Uterus (tissue), 4 donors: ENCODE measurements at places on chromosomes 2 and 18.

DNA sequence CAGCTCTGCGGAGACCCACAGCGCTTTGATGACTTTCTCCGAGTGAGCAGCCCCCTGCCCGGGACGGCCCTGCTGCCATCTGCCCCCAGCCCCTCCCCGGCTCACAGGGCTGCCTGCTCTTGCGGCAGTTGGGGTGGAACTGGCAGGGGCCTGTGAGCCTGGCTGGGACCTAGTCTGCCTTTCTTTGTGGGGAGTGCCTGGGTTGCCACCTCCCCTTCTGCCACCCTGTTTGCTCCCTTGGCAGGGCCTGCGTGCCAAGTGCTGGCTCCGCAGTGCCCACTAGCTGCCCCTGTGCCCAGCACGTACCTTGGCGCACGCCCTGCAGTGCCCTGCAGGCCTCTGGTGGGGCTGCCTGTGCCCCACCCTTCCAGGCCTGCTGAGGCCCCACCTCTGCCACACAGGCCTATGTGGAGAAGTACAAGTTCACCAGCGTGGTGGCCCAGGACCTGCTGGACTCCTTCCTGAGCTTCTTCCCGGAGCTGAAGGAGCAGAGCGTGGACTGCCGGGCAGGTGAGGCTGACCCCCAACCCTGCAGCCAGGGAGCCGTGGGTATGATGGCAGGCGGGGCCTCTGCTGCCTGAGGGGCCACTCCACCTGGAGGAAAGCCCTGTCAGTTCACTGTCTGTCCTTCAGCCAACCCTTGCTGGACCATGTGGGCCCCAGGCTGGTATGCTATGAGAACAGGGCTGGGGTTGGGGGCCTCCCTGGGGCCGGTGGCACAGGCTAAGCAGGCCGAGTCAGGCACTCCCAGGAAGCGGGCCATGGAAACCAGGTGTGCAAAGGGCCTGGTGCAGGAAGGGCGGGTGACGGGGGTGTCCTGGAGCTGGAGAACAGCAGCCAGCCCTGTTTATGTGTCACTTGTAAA is 7.0 kb downstream of the RNPEPL1 start:
- no peak overlapping the region for H3K4me3 ChIP-seq
- no peak for DNase-seq
- no peaks in the 10 kb centered on the region for H3K4me1 ChIP-seq
- H3K27me3 ChIP-seq: no peaks in the 10 kb centered on the region

- no peak overlapping the region for H3K4me3 ChIP-seq
- no peak overlapping the region for H3K27ac ChIP-seq
- no peak for DNase-seq
- H3K4me1 ChIP-seq: no peaks in the 10 kb centered on the region
- H3K27me3 ChIP-seq: no peaks in the 10 kb centered on the region
These were observed 56.1 kb downstream of the DYNAP start for GRCh38 chr18:54647176-54647575.

- no peaks in the 10 kb centered on the region for H3K27me3 ChIP-seq
- no peak for DNase-seq
- H3K27ac ChIP-seq: no peak within 1 kb of the TSS
- no peak within 1 kb of the TSS for H3K4me3 ChIP-seq
- no peaks in the 10 kb centered on the region for H3K36me3 ChIP-seq
- no peaks in the 10 kb centered on the region for H3K4me1 ChIP-seq
These were observed at the start of gene CD28 for GRCh38 chr2:203706403-203706802. CD28 (plus strand) TSS chr2:203706639; CDS start chr2:203706697, 58 bp downstream.

GRCh38 chr2:74819702-74820101 is 14.2 kb upstream of the HK2 start:
- no peaks in the 10 kb centered on the region for H3K4me1 ChIP-seq
- H3K27me3 ChIP-seq: no peaks in the 10 kb centered on the region
- H3K36me3 ChIP-seq: no peaks in the 10 kb centered on the region
- no peak overlapping the region for H3K27ac ChIP-seq

DNA sequence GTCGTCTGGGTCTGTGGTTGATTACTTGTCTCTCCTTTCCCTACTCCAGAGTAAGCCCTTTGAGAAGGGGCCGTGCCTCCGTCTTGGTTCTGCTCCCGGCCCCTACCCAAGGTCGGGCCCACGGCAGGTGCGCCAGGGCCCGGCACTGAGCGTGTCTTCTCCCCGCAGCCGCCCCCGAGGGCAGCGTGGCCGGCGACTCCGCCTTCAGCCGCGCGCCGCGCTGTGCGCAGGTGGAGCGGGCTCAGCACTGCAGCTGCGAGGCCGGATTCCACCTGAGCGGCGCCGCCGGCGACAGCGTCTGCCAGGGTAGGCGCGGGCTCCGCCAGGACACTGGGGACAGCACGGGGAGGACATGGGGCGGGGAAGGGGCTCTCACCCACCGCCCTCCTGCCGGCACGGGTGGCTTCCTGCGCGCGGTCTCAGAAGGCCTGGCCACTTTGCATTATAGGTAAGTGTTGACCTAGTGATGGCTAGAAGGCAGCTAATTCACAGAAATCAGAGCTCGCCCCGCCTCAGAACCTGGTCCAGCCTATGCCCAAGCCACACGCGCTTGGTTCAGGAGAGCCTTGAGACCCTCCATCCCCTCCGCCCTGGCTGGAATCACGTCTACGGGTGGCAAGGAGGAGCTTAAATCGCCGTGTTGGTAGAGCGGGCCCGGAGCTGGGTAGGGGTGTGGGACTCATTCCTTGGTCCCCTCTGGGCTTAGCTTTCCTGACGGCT is 43.5 kb downstream of the FBLN7 start:
- no peak overlapping the region for H3K4me3 ChIP-seq
- no peaks in the 10 kb centered on the region for H3K36me3 ChIP-seq

- no peaks in the 10 kb centered on the region for H3K27me3 ChIP-seq
- DNase-seq: no peak
- H3K27ac ChIP-seq: no peak overlapping the region
These were observed 180.8 kb upstream of the MGAT5 start for GRCh38 chr2:134073023-134073422.

GRCh38 chr2:26533661-26534060 is 55.7 kb upstream of the OTOF start:
- H3K4me1 ChIP-seq: no peaks in the 10 kb centered on the region
- H3K4me3 ChIP-seq: no peak overlapping the region
- H3K27ac ChIP-seq: no peak overlapping the region
- H3K36me3 ChIP-seq: no peaks in the 10 kb centered on the region
- DNase-seq: no peak

DNA sequence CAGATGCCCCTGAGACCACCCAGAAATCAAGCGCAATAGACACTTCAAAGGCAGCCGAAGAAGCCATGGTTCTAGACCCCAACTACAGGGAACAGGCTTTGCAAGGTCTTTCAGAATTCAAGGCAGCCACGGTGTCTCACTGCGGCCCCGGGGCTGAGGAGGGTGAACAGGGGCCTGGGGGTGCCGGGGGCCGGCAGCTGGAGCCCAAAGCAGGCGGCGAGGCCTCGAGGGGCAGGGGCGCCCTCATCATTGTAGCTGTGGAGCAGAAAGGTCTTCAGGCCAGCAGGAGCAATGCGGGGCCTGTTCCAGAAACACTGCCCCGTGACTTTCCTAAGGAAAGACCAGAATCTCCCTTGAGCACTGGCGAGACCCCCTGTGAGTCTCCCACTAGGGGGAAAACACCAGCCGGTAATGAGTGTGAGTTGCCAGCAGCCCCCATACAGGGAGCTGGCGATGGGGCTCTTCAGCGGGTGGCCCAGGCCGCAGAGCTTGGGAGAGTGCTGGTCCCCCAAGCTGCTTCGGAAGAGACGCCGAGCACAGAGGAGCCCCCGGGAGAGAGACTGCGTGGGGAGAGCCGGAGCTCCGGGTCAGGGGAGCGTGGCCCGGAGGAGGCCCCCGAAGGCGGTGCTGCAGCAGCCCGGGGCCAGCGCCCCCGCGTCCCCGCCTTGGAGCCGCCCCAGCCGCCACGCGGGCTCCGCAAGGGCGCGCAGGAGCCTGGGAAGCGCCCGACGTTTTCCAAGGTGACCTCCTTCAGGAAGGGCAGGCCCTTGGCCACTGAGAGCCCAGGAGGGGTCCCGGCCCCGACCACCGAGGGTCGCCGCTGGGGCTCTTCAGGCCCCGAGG is 79.1 kb downstream of the ARHGEF4 start:
- DNase-seq: no peak
- H3K4me1 ChIP-seq: no peaks in the 10 kb centered on the region
- H3K36me3 ChIP-seq: no peaks in the 10 kb centered on the region
- no peak overlapping the region for H3K27ac ChIP-seq

DNA sequence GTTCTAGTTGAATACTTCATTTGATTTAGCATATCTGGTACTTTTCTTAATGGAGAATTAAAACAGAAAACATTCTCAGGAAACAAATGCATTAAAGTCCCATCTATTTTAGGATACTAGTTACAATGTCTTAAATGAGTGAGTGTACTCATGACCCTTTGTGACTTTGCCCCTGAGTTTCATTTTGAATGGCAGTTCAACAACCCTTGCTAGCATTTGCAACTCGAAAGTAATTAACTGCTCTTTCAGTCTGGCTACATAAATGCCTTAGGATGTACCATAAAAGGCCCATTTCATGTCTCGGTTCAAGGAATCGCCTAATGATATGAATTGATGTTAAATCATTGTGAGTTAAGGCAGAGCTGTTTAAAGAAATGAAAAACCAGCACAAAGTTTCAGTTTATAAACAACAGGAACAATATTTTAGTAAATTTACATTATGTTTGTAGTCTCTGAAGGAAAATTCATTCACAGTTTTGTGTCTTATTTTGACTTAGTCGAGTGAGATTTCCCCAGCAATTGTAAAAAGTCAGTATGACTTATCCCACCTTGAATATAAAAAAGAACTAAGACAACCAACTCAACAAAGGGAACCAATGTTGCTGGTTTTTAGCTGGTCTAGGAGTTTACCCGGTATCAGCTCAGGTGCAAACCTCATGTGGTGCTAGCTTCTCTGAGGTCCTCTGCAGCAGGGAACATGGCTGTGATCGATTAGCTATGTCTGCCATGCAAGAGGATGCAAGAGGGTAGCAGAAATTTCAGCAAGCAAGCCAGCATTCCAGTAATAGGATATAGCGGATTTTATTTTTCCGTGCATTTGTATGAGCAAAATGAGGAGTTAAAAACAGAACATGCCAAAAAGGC is 386.2 kb downstream of the PTPRM start:
- H3K27ac ChIP-seq: no peak overlapping the region
- no peaks in the 10 kb centered on the region for H3K36me3 ChIP-seq

- no peaks in the 10 kb centered on the region for H3K4me1 ChIP-seq
- H3K4me3 ChIP-seq: no peak overlapping the region
- H3K27me3 ChIP-seq: no peaks in the 10 kb centered on the region
- no peak for DNase-seq
- H3K36me3 ChIP-seq: no peaks in the 10 kb centered on the region
- H3K27ac ChIP-seq: no peak overlapping the region
These were observed 257.7 kb upstream of the AGAP1 start for GRCh38 chr2:235235977-235236767.
